ENCODE measurements at places on chromosomes 3 and 15.

- DNase-seq = no peak
These were observed 33.3 kb upstream of the CLASP2 start for GRCh38 chr3:33751336-33751735.

- no peak for DNase-seq
These were observed 572.2 kb downstream of the MECOM start for GRCh38 chr3:169091196-169091823.

DNA sequence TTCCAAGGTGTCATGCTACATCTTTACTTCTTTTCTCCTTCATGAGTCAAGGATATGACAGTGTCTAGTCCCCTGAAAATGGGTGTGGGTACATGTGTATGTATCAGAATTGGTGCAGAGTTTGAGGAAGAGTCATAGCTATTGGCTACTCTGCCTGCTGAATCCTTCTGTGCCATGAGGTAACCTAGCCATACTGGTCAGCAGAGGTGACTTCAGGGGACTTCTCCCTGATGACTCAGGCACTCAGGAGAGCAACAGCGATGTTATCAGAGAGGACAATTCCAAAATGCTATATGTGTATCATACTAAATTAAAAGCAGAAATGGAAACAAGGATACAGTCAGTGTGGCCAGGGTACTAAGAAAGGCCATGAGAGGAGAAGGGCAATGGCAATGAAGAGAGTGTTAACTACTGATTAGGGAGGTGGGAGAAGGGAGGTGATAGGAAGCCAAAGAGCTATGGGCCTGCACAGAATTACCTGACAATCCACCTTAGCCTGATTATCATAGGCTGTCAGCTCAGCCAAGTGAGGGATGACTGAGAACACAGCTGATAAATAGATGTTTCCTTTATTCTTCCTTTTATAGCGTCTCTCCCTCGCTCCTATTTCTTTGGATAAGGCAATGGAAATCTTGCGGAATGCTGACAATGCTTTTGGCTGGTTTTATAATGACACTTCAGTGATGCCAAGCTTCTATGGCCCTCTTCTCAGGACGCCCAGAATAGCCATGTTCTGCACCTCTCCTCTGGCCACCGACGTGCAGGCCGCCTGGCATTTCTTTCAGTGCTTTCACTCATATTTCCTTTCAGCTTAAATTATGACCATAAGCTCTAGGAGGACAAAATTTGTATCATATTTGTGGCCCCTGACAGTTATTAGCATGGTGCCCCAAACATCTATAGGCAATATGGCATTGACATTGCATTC, 90.6 kb downstream of the FGF12 start:
- no peak for DNase-seq

- no peak for DNase-seq
These were observed 12.9 kb downstream of the HEG1 start for GRCh38 chr3:125042725-125043406.

DNA sequence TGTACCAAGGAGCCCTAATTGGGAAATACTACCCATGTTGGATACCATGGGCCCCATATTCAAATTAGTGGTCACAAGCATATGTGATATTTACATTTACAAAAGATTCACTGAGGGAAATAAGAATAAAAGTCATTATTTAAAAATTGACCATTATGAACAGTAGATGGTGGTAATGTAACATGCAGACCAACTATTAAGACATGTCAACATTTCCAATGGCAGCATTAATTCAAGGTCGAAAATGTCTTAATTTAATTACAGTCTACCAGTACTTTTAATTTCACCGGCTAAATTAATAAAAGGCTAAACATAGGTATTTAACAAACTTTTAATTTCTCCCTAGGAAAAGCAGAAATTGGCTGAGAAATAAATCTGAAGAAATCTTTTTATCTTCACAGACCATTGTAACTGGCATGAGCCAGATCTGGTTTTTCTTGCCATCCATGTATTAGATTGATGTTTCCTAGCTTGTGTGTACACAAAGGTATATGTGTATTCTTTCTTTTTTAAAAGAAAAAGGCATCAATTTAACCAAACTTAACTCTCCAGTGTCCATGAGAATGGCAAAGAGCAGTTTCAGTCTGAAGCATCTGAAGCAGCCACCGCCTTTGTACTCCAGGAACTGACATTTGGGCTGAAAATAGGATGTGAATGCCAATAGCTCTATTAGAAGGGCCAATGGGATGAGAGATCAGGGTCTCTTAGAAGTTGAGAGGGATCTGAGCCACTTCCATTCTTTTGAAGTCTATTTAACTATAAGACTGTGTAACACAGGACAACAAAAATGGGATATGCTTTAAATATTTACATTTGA, 26.6 kb downstream of the NEK11 start:
- DNase-seq = no peak

DNA sequence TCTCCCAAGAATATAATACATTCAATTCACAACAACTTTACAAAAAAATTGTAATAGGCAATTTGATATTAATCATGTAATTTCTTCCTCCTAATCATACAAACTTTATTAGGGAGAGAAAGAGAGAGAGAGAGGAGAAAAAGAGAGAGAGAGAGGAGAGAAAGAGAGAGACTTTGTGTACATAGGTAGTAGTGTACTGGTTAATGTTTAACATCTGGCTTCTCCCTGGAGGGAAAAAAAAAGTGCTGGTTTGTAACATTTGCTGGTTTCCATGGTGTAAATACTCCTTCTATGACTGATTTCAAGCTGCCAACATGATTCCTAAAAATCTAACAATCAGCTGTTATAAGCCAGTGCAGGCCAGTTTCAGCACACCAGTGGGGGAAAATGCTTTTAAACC, 98.0 kb upstream of the ARHGEF26 start:
- no peak for DNase-seq

- no peak for DNase-seq
These were observed 356.0 kb downstream of the SHQ1 start for GRCh38 chr3:72492240-72492639.

GRCh38 chr3:18126772-18127171, 298.4 kb downstream of the SATB1 start:
- no peak for DNase-seq

Measured in GM18507 (cell line).